ENCODE measurements at places on chromosomes 1 and 21.

GRCh38 chr1:99352821-99353220 is 88.5 kb downstream of the PLPPR4 start:
- DNase-seq: no peak

- DNase-seq: no peak
Measured at GRCh38 chr21:38729754-38730379, 75.9 kb upstream of the ETS2 start.

DNA sequence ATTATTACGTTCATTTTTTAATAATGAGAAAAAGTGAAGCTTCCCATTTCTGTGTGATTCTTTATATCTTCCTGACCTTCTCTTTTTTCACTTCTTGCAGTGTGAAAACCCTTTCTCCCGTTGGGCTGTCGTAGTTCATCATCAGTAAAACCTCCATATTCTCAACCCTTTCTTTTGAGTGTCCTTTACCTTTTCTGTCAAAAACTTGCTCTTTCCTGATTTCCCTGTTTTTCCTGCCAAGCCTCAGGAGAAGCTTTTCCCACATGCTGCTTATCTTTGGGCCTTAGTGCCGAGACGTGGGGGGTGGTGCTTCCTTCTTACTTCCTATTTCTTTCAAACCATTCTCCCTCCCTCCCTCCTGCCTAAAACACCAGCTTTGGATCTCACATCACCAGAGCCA is 46.1 kb downstream of the UCK2 start:
- no peak for DNase-seq

DNA sequence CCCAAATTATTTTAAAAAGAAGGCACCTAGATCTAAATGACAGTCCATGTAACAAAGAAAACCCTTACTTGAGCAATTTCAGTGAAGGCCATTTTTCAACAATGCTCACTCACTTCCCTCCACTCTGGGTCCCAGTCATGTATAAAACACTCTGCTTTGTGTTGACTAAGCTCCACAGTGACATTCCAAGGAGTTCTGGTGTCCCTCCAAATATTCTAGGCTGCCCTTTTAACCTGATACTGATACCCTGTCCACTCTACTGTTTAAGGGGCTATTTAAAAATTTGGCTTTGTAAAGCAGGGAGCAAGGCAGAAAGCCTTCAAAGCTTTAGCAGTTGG is 73.6 kb downstream of the GNG12 start:
- DNase-seq: no peak

- no peak for DNase-seq
Measured at GRCh38 chr1:204569478-204569877, 53.3 kb downstream of the MDM4 start.

GRCh38 chr21:41805038-41805437 is 38.2 kb upstream of the RIPK4 start:
- DNase-seq: no peak

GRCh38 chr21:16678429-16679160 is 834.2 kb upstream of the CXADR start:
- DNase-seq: no peak

DNA sequence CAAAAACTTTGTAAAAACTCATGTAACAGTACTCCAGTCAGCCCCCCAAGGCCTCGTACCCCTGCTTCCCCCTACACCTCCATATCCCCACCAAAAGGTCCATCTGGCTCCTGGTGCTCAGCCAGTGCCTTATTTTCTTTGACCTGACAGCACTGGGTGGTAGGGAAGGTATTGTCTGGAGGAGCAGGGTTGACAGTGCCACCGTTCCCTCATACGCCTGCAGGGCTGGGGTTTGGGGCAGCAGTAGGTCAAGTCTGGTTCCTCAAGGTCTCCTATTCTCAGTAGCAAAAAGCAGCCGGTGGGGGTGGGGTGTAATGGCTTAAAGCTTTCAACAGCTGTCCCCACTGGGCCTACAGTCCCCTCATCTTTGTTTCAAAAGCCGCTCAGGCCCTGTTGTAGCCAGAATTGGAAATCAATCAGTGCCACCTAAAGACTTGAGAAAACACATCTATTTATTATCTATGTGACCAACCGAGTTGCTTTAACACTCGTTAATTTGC is 25.3 kb upstream of the TTF2 start:
- no peak for DNase-seq

GRCh38 chr1:62572476-62572875 is 24.8 kb upstream of the ANGPTL3 start:
- no peak for DNase-seq

- no peak for DNase-seq
Measured at GRCh38 chr1:235411489-235412486, 44.6 kb downstream of the TBCE start.

- peak; percentile 67 for DNase-seq
Measured at GRCh38 chr1:159077120-159077961, 775 bp upstream of the AIM2 start.

All from stimulated activated CD8-positive, alpha-beta memory T cell treated with anti-CD3 and anti-CD28 coated beads, Interleukin-15, amount 100 ng/mL, for 4 hours (primary cell).